ENCODE measurements at places on chromosomes 2 and 18.

- no peak for DNase-seq
Measured at GRCh38 chr2:109264595-109265328, 135.8 kb downstream of the SH3RF3 start.

- DNase-seq = no peak
Measured at GRCh38 chr2:211868996-211869533, 669.5 kb downstream of the ERBB4 start.

- no peak for DNase-seq
Measured at GRCh38 chr2:121473512-121473911, 57.2 kb upstream of the RNU4ATAC start.

DNA sequence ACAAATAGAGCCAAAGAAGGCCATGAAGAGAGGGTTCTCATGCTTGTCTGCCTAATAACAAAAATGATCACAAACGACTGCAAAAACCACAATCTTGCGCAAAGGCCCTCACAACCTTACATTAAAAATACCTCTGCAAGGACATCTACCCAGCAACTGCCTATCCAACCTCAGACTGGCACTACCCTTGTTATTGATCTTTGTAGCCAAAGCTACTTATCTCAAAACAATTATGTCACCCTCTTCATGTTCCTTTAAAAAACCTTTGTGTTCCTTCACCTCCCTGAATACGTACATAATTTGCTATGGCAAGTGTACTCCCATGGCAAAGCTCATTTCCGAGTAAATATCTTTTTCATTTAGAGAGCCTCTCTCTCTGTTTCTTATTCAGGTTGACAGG lies 44.1 kb downstream of the TMEM163 start:
- peak; percentile 22 for DNase-seq

GRCh38 chr2:12577567-12578253 lies 139.0 kb upstream of the TRIB2 start:
- DNase-seq = no peak

All from NK-92 treated with Interleukin-12 subunit alpha and Interleukin-12 subunit beta, amount 100 ng/mL, for 24 hours (cell line).